Fibroblast of lung (primary cell): ENCODE measurements at places on chromosomes 1 and 21.

GRCh38 chr1:207659545-207660153 lies 14.7 kb downstream of the CR1L start:
- DNase-seq, result no peak

DNA sequence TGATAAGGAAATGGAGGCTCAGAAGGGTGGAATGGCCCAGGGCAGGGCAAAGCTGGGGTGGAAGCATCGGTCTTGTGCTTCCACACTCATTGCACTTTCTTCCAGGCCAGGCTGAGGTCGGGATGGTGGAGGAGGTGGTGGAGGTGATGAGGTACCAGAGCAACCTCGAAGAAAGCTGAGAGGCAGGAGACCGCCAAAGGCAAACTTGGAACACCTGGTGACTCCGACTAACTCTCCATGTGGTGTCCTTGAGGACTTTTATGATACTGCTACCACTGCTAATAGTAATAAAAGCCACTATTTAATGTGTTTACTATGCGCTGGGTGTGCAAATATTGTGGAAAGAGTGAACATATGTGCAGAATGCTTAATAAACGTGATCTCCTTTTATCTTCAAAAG lies 16.9 kb upstream of the BTG2 start:
- DNase-seq, result no peak

GRCh38 chr1:31651089-31651420 lies 6.4 kb upstream of the PEF1 start:
- DNase-seq, result no peak

GRCh38 chr1:178847396-178847849 lies 23.5 kb downstream of the ANGPTL1 start:
- peak; percentile 68 for DNase-seq

GRCh38 chr1:161718559-161719324 lies 2.6 kb upstream of the FCRLB start:
- DNase-seq, result no peak

DNA sequence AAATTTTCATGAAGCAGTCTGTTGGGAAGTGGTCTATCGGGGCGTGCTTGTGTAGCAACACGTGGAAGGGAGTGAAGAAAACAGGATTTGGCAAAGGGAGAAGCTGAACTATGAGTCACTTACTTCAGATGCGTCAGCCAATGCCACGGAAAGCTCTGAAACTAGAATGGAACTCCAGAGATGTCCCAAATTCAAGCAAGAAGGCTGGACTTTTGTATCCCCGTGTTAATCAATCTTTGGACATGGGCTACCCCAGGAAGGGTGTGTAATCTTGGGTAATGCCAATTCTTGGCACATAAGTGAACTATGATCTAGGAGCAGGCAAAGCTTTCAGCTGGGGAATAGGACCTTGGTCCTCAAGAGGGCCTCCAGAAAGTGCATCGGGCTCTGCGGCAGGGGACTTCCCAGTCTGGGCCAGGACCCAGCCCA lies 102.6 kb downstream of the ADSS2 start:
- DNase-seq, result peak; percentile 94

DNA sequence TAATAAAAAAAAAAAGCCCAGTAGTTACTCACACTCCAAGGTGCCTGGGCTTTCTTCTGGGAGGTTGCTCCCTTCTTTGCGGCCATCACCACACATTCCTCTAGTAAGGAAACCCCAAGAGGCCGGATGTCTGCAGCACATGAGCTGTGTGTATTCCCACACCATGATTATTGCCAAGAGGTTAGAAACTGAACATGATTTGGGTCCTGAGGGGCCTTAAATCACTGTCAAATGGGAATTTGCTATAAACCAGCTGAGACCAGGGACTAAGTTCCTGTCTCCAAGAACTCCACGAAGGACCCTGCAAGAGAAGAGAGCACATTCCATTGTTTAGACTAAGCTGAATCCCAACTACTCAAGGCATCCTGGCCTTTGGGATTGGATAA lies 85.3 kb upstream of the SSX2IP start:
- no peak for DNase-seq
